NCI-H226 (cell line): ENCODE measurements at places on chromosomes 3 and 15.

DNA sequence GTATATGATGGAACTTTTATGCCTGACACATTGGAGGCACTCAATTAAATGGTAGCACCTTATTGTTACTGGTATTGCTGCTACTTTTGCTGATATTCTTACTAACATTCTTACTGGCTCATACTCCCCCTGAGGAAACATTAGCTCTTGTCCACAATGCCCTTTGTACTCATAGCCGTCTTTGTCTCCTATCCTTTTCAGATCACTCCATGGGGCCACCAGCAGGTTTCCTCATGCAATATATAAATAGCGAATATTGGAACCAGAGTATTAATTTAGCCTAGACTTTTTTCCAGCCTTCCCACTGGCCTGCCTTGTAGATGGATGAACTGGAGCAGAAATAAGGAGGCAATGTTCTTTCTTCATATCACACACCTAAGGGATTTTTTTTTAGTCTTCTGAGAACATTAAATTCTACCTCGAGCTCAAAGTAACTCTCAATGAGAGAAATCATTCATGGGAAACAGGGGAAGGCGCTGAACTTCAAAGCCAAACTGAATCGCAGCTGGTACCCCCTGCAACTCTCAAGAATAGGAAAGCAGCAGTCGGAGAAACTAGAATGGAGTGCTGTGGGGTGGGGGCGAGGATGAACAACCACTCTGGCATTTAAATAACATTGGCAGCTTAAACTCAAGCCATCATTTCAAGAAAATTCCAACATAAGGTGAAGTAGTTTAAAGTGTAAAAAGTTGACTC lies 300.3 kb downstream of the TAFA4 start:
- DNase-seq, result no peak

- DNase-seq, result no peak
Measured at GRCh38 chr15:77571741-77572140, 61.0 kb downstream of the LINGO1 start.

DNA sequence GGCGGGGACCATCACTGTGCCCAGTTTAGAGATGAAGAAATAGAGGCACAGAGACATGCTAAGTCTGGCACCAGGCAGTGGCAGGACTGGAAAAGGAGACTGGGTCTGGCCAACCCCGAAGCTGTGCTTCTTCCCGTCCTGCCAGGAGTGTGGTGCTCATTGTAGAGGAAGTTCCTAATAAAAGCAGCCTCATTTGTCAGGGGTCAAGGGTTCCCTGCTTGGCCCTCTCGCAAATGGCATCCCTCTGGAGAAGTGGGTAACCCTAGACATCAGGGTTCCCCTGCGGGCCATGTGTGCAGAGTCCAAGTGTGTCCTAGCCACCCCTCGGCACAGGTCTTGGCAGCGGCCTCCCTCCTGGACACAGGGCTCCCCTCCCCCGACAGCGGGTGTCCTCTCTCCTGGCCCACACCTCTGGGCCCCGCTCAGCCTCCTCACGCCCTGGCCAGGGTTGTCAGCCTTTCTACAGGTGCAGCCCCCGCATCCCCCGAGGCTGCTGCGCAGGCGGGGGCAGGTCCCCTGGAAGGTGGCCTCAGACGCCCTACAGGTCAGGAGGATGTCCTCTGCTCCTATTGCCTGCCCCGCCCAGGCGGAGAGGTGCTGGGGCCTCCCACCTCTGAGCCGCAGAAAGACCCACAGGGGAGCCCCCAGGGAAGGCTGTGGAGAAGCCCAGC lies 61.8 kb upstream of the PRR20G start:
- DNase-seq, result no peak

DNA sequence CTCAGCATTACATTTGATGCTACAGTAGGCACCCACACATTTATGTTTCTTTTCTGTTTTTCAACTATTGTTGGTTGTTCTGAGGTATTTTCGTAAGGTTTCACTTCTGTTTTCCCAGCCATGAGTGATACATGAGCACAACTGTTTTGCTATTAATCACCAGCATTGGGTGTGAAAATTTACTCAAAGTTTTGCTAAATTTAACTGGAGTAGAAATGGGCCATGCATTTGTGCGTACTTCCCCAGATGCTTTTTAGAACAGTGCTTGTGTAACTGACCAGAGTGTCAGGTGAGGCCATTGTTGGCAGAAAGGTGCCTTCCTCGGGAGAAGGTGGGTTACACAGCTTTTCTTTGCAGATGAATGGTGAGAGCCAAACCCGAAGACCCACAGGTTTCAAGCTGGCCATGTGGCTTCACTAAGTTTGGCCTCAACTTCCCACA lies 70.4 kb downstream of the ST6GAL1 start:
- no peak for DNase-seq

- no peak for DNase-seq
Measured at GRCh38 chr15:36778531-36778930, 199.1 kb downstream of the CDIN1 start.

- DNase-seq, result no peak
Measured at GRCh38 chr3:141746962-141747361, 8.9 kb downstream of the RNF7 start.

GRCh38 chr15:81011593-81011992 lies 10.9 kb downstream of the TLNRD1 start:
- no peak for DNase-seq

- no peak for DNase-seq
Measured at GRCh38 chr3:148150141-148150540, 547.6 kb upstream of the AGTR1 start.

DNA sequence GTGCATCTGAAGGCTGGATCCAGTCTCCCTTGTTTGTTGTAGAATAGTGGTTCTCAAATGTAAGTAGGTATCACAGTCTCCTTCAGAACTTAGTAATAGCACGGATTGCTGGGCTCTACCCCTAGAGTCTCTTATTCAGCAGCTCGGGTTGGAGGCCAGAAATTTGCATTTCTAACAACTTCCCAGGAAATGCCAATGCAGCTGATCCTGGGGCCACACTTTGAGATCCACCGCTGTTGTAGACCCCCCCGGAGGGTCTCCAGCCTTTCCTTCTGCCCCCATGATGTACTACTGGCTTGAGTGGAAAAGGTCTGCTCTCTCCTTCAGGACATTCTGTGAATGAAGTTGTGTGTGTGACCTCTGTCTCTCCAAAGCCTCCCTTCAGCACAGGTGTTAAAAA lies 153.8 kb upstream of the CTNNB1 start:
- DNase-seq, result no peak
